ENCODE measurements at places on chromosomes 12 and 14.

DNA sequence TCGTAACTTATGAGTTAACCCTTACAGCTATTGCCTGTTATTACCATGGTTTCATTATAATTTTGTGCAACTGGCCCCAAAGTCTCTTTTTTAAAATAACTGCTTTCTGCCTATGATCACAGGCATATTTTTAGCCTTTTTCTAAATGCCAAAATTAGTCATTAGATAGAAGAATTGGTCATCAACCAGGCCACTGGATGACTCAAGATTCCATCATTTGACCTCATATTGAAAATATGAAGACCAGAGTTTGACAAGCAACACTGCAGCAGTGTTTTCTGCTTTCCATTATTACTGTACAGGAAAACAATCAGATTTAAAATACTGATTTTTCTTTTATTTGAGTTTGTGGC, 54.7 kb upstream of the OTOGL start:
- no peak for DNase-seq

GRCh38 chr14:51490205-51490604, 161.5 kb upstream of the FRMD6 start:
- no peak for DNase-seq

- DNase-seq: no peak
These were observed 20.1 kb upstream of the PPFIA2 start for GRCh38 chr12:81779216-81779615.

DNA sequence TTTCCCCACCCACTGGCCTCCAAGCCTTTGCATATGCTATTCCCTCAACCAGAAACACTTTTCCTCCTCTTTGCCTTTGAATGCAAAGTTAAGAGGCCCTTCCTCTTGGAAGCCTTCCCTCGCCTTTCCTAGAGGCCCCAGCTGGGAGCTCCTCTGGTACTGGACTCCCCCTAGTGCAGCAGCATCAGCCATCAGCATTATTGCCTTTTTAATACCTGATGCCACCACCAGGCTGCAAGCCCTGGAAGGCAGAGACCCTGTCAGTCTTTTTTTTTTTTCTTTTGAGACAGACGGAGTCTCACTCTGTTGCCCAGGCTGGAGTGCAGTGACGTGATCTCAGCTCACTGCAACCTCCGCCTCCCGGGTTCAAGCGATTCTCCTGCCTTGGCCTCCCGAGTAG, 19.1 kb upstream of the PLA2G1B start:
- no peak for DNase-seq

- DNase-seq: peak; percentile 56
These were observed 745 bp downstream of the CAND1 start for GRCh38 chr12:67269633-67270573.

GRCh38 chr12:89796798-89797382, 88.3 kb upstream of the ATP2B1 start:
- no peak for DNase-seq

DNA sequence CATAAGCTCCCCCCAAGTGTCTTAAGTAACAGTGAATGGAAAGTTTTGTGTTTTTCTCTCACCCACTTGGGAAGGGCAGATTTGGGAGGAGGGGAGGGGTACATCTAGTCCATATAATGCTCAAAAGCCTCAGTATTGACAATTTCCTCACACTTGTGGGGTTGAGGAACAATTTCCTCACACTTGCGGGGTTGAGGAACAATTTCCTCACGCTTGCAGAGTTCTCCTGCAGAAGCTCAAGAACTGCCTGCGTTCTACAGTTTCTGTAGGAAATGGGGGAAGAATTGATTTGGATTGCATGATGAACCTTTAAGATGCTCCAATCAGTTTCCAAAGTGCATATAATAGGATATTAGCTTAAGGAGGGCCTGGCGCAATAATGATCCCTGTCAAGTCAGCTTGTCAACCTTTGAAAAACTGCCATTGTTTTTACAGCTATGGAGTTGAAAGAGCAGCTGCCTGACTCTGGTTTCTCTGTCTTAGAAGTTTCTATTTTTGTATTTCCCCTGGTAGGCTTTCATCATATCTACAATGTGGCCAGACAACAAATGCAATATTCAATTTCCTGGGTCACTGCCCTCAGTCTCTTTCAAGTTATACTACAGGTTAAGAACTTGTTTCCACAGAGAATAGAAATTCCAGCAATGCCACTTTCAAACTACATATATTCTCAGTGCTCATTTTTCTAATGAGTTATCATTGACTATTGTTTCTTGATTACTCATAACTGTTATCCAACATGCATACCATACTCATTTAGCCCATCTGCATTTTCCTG, 66.5 kb downstream of the PLEKHG7 start:
- peak; percentile 73 for DNase-seq

- DNase-seq: no peak
These were observed 213.5 kb upstream of the KRR1 start for GRCh38 chr12:75724928-75725312.

DNA sequence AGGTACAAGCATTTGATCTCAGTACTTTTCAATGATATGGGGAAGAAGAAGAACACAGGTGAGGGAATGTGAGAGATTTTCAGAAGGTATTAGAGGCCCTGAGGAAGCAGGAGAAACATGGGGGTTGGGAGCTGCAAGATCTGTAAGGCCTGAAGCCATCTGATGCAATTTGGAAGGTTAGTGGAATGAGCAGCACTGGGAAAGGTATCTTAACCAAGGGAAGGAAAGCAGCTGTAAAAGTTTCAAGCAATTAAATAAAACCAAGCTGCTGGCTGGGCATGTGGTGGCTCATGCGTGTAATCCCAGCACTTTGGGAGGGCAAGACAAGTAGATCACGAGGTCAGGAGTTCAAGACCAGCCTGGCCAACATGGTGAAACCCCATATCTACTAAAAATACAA, 104.4 kb upstream of the PARP11 start:
- no peak for DNase-seq

GRCh38 chr14:52936437-52936836, 14.4 kb downstream of the FERMT2 start:
- DNase-seq: no peak

DNA sequence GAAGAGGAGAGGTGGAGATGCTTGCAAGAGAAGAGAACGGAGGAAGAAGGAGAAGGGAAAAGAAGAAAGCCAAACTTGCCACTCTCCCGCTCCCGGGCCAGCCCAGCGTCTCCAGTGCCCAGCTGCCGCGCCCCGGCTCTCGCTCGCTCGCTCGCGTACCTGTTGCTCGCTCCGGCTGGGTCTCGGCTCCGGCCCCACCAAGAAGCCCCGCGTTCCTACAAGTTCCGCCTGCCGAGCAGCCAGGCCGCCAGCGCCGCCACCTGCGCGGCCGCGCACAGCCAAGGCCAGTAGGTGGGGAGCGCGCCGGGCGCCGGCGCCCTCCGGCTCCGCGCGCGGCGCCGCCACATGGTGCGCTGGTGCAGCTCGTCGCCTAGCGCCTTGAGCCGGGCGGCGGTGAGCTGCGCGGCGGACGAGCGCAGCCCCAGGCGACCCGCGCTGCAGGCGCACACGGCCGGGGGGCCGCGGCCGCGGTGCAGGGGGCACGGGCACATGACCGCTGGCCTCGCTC, 370 bp downstream of the HRK start:
- peak; percentile 59 for DNase-seq

- no peak for DNase-seq
These were observed 111.5 kb upstream of the TMPO start for GRCh38 chr12:98403936-98404335.

GRCh38 chr14:41257476-41257875, 349.2 kb upstream of the LRFN5 start:
- DNase-seq: no peak

DNA sequence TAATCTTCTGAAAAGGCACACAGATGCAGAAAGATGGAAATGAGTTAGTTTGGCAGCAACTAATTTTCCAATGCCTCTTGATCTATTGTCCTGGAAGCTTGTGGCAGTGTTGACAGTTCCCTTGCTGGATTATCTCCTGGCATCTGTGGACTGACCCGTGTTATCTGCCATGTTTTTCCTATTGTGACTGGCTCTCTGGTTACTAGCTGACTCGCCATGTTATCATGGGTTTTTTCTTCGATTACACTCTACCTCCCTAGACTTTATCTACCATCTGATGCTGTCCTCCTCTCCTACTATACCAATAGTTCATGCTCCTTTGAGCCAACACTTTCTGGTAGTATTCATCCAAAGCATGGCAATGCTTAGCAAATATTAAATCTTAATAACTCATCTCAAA, 63.3 kb upstream of the FLRT2 start:
- DNase-seq: no peak

- DNase-seq: no peak
These were observed 14.4 kb downstream of the IRF2BPL start for GRCh38 chr14:77014004-77014604.

DNA sequence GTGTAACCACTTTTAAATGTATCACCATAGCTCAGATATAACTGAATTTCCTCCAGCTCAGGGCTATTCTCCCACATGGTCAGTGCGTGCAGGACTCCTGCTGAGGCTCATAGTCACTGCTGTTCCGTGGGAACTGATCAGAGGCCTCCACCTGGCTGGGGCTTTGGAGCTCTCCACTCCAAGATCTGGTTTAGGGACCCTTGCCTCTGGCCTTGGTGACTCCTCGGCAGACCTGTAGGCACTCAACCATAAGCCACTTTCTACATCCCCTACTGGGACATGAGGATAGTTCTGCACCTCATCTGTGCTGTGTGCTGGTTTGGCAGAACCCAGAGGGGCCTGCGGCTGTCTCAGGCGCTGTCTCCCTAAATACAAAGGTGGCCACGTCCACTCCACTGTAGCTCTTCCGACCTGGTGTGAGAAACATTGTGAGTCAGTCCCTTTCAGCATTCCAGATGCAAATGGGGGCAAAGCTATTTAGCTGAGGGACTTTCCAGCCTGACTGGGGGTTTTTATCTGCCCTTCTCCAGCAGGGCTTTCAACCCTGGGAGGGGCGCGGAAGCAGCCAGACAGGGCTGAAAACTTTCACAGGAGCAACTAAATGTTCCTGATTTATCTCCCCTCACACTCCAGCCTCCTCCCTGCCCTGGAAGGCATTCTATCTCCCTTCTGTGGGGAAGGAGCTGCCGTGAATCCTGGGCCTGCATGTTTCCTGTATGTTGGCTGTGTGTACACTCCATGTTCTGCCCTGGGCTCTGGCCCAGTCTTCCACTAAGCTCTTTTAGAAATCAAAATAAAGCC, 218.3 kb upstream of the DAAM1 start:
- DNase-seq: no peak

GRCh38 chr14:98085751-98086150, 1186.2 kb downstream of the BCL11B start:
- DNase-seq: no peak

GRCh38 chr12:113845900-113846674, 120.0 kb downstream of the RBM19 start:
- no peak for DNase-seq

DNA sequence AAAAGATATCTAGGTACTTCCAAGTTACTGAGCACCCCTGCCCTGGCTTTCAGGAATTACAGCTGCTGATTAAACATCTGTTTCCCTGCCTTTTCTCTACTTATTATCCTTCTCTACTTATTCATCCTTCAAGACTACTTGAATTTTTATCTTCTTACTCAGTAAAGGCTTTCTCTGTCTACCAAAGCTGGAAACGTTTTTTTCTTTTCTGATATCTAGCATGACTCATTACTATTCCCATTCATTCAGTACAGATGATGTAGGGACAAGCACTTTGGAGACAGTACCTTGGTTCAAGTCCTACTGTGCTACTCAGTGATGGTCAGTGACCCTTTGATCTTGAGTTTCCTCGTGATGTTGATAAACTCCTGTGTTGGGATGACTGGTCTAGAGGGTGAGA, 848.7 kb downstream of the NRXN3 start:
- DNase-seq: no peak

GRCh38 chr14:79373451-79373850, 837.9 kb downstream of the DIO2 start:
- DNase-seq: no peak

DNA sequence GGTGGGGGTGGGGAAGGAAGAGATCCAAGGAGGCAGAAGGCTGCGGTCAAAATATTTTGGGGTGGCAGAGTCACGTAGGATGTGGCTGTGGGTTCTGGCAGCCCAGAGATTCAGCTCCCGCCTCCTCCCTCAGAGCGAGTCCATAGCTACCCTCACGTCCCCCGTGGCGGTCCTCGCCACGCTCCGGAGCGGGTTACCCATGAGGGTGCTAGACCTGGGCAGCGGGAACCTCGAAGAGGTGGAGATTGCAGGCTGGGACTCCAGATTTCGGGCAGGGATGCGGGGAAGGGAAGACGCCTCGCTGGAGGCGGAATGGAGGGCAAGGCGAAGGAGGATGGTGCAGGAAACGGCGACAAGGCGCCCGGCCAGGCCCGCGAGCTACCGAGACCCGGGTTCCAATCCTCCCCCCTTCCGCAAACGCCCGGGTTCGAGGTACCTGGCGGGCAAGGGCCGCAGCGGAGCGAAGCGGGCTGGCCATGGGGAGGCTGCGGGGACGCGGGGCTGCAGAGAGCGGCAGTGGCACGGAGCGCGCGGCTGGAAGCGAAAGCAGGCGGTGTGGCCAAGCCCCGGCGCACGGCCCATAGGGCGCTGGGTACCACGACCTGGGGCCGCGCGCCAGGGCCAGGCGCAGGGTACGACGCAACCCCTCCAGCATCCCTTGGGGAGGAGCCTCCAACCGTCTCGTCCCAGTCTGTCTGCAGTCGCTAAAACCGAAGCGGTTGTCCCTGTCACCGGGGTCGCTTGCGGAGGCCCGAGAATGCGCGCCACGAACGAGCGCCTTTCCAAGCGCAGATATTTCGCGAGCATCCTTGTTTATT, 46.2 kb downstream of the BCAT1 start:
- DNase-seq: no peak

Data from MM.1S (cell line).